ENCODE measurements at places on chromosomes 7 and 10. TPM values are rescaled to one million over a fixed set of nuclear protein-coding genes. Genes with fewer than 3 reads are reported as not detected.

DNA sequence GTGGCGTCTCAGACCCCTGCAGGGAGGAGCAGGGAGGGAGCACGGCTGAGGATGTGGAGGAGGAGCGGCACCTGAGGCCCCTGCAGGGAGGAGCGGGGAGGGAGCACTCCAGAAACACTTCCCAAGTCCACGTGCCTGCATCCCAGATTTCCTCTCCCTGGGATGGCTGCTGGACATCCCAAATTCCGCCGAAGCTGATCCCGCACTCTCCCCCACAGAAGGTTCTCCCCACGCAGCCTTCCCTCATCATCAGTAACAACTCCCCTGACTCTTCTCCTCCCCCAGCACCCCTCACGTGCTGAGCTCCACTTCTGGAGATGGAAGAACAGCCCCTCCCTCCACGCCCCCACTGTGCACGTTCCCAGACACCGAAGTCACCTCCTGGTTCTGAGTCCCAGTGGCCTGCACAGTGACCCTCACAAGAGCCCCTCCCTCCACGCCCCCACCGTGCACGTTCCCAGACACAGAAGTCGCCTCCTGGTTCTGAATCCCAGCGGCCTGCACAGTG is 17.8 kb upstream of the FOXL3 start:
- no peak for DNase-seq

GRCh38 chr7:40356312-40356711 is 221.5 kb downstream of the SUGCT start:
- DNase-seq: peak; percentile 54

DNA sequence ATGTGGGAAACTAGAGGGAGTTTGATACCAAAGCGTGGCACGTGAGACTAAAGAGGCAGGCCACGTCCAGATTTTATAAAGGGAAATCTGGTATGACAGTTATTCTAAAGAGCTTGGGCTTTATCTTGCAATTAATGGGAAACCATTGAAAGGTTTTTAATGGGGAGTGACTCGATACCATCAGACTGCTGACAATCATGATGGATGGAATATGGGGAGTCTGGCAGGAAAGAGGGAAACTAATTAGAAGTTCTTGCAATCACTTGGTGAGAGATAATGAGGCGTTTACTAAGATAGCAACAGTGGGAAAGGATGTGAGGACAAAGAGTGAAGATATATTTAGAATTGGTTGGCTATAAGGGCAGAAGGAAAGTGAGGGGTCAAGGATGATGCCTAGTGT is 94.0 kb downstream of the MBL2 start:
- DNase-seq: no peak

DNA sequence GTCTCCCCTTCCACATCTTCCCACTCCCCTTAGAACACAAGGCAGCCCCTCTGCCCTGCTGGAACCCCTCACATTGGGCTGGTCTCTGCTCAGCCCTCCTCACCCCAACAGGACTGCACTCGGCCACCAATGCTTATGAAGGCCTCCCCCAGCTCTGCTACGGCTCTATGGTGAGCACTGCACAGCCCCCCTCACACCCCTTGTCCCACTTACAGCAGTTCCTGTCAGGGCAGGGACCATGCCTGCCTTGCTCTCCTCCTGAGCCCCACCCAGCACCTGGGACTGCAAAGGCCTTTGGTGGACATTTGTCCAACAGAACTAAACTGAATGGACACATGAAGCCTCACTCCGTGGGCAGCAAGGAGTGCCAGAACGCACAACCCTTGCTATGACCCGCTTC is 171.9 kb downstream of the GRID1 start:
- DNase-seq: no peak

- peak; percentile 40 for DNase-seq
Measured at GRCh38 chr10:28569506-28570159, 36.7 kb downstream of the WAC start.

GRCh38 chr7:67947191-67947590 is 950.6 kb downstream of the TYW1 start:
- DNase-seq: no peak

- peak; percentile 49 for DNase-seq
Measured at GRCh38 chr10:36450380-36450779, 675.0 kb upstream of the ANKRD30A start.

GRCh38 chr10:110273474-110273873 is 31.2 kb downstream of the SMNDC1 start:
- peak; percentile 76 for DNase-seq

DNA sequence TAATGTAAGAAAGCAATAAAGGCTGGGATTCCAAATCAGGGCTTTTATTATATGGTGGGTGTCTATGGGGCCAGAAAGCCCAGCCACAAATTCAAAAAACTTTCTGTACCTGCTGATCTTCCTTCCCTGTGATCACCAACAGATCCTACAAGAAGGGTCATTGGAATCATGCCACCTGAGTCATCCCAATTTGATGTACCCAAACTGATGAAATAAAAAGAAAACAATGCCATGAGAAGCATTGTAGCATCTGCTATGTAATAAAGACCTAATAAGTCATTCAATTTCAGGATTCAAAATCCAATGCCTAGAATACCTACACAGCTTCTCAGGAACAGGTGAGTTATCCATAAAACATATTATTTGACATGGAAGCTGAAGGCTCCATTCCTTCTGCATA is 228.8 kb downstream of the DKK1 start:
- peak; percentile 75 for DNase-seq

DNA sequence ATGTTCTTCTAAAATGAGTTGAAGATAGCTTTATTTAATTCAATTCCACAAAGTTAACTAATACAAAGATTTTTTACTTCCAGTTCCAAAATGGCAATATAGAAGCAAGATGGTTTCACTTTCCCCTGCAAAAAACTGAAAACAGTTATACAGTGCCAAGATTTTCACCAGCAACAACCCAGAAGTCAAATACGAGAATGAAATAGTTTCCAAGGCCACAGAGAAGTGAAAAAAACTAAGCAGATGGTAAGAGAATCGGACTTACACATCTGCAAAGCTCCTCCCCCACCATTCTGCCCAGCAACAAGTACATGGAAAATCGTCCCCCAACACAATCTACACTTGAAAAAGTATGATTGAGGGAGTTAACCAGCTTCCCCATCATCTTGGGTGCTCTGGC is 30.3 kb upstream of the KEL start:
- peak; percentile 49 for DNase-seq

GRCh38 chr7:147569116-147569913 is 1021.3 kb upstream of the C7orf33 start:
- DNase-seq: no peak

GRCh38 chr7:36724996-36725395 is 702 bp upstream of the AOAH start:
- no peak for DNase-seq

TDRD1 gene
- 0.06 TPM for total RNA-seq

CHN2 gene
- not detected for total RNA-seq

CEP41 gene
- total RNA-seq: 33.3 TPM

POT1 gene
- 28.9 TPM for total RNA-seq

NKX1-2 gene
- total RNA-seq: not detected

PKD2L1 gene
- not detected for total RNA-seq

SUGCT gene
- total RNA-seq: 23.3 TPM

All from LHCN-M2 (cell line).